ENCODE measurements at places on chromosomes 4 and X. TPM values are rescaled to one million over a fixed set of nuclear protein-coding genes. Genes with fewer than 3 reads are reported as not detected.

DNA sequence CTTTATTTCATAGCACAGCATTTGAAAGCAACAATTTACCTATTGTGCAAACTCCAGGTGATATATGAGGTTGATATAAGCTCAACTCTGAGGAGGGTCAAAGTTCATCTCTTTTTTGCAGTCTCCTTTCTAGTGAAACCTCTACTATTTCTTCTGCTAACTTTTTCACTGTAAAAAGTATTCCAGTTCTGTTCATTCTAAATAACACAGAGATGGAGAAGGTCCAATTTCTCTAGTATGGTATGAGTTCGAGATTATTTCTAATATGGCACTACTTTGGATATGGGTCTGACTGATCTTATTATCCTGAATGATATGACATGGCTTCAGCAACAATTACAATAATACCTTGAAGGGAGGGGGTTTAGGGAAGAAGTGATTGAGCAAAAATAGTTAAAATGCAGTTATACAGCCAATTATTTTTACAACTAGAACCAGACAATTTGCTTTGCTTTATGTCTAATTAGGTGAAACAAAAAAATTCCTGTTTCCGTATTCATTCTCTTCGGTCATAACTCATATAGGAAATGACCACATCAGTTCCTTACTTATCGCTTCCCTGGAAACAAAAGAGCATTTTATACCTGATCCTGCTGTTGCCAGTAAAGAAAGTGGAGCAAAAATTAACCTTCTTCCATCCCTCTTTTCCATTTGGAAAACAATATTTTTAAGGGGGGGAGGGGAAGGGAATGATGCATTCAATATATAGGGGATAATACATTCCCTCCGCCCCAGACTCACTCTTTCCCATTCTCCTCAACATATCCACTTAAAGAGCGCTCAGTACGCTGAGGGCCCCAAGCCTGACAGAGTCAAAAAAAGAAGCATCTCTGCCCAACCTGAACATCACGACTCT is 1.0 kb downstream of the TBC1D9 start:
- no peak for DNase-seq

DNA sequence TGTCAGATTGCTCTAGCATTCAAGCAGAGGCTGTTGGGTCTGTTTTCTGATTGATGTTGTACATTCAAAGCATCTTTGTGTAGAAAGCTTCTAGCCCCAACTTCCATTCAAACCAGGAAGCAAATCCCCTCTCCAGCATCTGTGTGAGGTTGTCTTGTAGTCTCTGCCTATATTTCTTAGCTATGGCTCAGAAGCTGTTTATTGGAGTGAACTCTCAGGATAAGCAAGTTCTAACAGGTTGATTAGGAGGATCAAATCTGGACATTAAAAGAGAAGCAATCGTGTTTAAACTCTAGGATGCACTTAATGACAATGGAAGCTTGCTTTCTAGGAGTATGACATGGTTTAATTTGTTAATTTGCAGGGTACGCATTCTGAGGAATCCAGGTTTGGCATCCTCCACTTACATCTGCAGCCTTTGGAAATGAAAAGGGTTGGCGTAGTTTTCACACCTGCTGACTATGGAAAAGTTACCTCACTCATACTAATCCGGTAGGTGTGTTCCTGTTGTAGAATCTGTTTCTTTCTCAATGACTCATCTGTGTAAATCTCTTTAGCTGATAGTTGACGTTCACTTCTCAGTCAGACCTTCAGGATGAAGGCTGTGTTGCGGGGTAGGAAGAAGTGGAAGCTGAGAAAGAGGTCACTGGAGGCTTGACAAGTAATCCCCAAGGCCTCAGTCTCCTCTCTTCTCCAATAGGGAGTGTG is 88.0 kb upstream of the TLR2 start:
- no peak for DNase-seq

OGT gene
- total RNA-seq = 139 TPM

CT45A5 gene
- not detected for total RNA-seq

OPN1LW gene
- not detected for total RNA-seq

Data from lower leg skin (tissue), 4 donors.